ENCODE measurements at places on chromosomes 16 and 17.
A peak's percentile ranks its signal among the peaks of the same experiment; 100 is the strongest.

- DNase-seq, result no peak
These were observed 135.2 kb upstream of the HS3ST3A1 start for GRCh38 chr17:13736916-13737315.

- no peak for DNase-seq
These were observed 1.7 kb downstream of the YBX2 start for GRCh38 chr17:7292729-7293128.

DNA sequence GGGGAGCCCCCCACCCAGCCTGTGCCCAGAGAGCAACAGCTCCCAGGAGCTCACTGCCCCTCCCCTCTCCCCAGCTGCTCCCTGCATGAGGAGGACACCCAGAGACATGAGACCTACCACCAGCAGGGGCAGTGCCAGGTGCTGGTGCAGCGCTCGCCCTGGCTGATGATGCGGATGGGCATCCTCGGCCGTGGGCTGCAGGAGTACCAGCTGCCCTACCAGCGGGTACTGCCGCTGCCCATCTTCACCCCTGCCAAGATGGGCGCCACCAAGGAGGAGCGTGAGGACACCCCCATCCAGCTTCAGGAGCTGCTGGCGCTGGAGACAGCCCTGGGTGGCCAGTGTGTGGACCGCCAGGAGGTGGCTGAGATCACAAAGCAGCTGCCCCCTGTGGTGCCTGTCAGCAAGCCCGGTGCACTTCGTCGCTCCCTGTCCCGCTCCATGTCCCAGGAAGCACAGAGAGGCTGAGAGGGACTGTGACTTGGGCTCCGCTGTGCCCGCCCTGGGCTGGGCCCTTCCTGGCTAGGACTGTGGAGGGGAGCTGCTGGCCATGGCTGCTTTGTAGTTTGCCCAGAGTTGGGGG, 584 bp downstream of the TCAP start:
- no peak for DNase-seq

GRCh38 chr17:33725675-33726271, 432.7 kb upstream of the ASIC2 start:
- no peak for DNase-seq

DNA sequence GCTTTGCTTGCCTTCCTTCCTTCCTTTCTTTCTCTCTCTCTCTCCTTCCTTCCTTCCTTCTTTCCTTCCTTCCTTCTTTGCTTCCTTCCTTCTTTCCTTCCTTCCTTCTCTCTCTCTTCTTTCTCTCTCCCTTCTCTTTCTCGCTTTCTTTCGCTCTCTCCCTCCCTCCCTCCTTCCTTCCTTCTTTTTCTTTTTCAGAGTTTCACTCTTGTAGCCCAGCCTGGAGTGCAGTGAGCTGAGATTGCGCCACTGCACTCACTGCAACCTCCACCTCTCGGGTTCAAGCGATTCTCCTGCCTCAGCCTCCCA, 17.9 kb downstream of the FOXJ1 start:
- no peak for DNase-seq

- peak; percentile 78 for DNase-seq
These were observed 424 bp downstream of the C17orf100 start for GRCh38 chr17:6651919-6652452.

DNA sequence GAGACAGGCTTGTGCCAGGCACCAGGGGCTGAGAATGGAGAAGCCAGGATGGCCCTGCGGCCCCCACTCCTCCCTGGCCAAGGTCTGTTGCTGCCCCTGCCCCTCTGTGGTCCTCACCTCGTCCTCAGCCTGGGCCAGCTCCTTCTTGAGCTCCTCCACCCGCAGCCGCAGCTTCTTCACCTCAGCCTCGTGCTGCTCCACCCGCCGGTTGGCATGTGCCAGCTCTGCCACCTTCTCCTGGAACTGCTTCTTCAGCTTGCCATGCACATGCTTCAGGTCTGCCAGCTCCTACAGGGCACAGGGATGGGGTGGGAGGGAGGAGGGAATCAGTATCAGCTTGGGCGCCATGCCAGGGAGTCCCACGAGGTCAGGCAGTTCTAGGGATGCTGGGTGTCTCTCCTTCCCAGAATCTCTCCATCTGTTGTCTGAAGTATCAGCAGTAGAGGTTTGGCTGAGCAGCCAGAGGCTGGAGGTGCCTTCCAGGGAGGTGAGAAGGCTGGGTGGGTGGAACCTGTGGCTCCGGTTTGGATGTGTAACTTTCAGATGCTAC, 20.1 kb downstream of the CCDC102A start:
- DNase-seq, result peak; percentile 24

- peak; percentile 76 for DNase-seq
These were observed 834 bp downstream of the CDH8 start for GRCh38 chr16:62035115-62036092.

GRCh38 chr16:83724585-83724984, 83.2 kb upstream of the HSBP1 start:
- DNase-seq, result no peak
